ENCODE measurements at places on chromosomes 3 and 15.

- DNase-seq, result no peak
These were observed 15.8 kb downstream of the HDC start for GRCh38 chr15:50249704-50250103.

DNA sequence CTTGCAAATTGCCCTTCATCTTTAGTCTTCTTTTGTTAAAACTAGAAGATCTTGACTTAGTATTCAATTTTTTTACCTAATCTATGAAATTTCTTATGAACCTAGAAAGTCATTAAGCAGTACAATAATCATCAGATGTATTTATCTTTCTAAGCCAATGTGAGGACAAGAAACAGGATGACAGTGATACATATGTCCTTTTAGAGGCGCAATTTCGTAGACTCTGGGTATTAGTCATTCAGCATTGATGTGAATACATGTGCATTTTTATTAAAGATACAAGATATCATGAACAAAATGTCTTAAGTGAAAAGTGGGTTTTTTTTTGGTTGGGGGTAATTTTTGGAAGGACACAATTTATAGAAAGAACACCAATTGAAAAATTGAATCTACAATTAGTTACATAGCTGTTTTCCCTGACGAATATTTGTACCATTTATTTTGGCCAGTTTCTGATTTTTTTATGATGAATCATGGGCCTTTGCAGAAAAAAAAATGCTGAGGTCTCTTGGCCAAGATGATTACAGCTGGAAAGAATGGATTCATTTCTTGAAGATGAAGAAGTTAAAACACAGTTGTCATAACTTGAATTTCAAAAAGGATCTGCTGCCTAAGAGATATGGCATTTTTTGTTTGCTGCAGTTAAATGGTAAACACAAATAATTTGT, 48.9 kb upstream of the AGTR1 start:
- no peak for DNase-seq

- DNase-seq, result no peak
These were observed 39.5 kb downstream of the TNIK start for GRCh38 chr3:171420667-171421066.

- no peak for DNase-seq
These were observed 135.2 kb downstream of the ECT2 start for GRCh38 chr3:172885704-172886103.

GRCh38 chr3:69806735-69807438, 67.6 kb downstream of the MITF start:
- DNase-seq, result no peak

GRCh38 chr3:908839-909238, 184.0 kb upstream of the CNTN6 start:
- no peak for DNase-seq

- DNase-seq, result no peak
These were observed 63.3 kb downstream of the ZNF106 start for GRCh38 chr15:42427429-42428223.

- no peak for DNase-seq
These were observed 5.5 kb downstream of the CCPG1 start for GRCh38 chr15:55402707-55403106.

GRCh38 chr15:75655931-75656330, 8.2 kb downstream of the SNX33 start:
- no peak for DNase-seq

DNA sequence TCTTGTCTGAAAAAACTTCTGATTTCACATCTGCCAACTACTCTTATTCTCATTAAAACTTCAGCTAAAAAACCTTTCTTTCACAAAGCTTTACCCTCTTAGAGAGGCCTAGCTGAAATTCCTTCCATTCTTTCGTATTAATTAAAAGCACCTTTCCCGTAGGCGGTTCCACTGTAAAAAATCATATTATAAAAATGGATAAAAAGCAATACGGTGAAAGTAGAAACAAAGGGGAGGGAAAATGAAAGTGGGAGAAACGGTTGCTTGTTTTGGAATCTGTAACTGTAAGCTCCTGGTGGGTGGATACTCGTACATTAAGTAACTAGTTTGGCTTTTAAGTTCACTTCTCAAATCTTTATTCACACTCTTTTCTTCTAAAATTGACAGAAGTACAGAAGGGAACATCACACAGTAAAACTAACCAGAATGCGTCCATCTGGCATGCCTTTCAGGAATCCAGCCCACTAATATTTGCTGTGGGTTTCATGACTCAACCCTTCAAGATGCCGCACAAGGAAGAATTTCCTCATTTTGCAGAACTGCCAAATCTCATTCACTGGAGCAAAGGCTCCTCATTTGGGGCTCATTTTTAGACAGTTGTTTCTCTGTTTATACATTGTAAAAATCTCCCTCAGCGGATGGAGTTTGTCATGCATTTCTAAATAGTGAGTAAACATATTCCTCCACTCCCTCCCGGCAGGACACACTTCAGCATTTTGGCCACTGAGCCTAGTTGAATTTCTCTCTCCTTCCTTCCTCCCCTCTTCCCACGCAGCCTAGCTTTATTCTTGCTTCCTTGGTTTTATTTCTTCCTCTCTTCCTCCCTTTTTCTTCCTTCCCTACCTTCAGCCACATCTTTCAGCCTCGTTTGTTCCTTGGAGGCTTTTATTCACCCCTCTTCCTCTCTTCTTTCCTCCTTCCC, 419.5 kb upstream of the NAALADL2 start:
- no peak for DNase-seq

GRCh38 chr15:32722136-32722535, 4.3 kb downstream of the GREM1 start:
- no peak for DNase-seq

- DNase-seq, result no peak
These were observed 425.3 kb upstream of the MDFIC2 start for GRCh38 chr3:70737666-70738290.

DNA sequence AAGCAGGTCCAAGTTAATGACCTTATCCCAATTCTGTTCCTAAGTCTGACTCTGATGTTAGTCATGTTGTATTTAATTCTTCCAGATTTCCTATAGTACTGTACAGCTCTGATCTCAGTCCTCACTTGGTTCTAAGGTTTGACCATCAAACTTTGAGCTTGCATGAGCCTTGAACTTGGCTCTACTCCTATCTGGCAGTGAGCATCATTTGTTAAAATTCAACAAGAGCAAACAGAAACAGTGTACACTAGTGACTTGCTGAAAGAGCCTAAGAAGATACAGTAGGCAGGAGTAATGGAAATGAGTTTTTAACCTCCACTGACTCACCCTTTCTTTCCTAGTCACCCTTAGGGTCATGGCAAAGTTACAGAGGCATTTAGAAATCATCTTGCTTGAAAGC, 451.1 kb upstream of the TPRG1 start:
- DNase-seq, result no peak

- no peak for DNase-seq
These were observed 14.7 kb downstream of the GPD1L start for GRCh38 chr3:32121137-32121536.

GRCh38 chr15:31004220-31004733, 12.8 kb upstream of the MTMR10 start:
- no peak for DNase-seq

DNA sequence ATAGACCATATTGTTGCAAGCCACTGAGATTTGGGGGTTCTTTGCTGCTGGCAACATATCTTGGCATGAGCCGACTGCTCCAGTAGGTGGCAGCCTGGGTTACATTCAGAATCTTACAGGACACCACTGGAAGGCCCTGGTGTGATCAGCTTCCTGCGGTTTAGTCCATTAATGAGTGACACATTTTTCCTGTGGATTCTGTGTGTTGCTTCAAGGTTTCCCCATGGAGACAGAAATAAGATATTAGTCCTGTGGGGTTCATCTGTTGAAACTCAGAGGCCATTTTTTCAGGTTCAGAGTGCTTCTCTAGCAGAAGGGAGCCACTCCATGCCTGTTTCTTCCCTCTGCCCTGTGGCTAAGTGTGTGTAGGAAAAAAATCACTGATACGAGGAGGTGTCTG, 116.2 kb downstream of the MFSD1 start:
- no peak for DNase-seq

- DNase-seq, result no peak
These were observed 11.8 kb upstream of the SCN10A start for GRCh38 chr3:38827791-38828190.

DNA sequence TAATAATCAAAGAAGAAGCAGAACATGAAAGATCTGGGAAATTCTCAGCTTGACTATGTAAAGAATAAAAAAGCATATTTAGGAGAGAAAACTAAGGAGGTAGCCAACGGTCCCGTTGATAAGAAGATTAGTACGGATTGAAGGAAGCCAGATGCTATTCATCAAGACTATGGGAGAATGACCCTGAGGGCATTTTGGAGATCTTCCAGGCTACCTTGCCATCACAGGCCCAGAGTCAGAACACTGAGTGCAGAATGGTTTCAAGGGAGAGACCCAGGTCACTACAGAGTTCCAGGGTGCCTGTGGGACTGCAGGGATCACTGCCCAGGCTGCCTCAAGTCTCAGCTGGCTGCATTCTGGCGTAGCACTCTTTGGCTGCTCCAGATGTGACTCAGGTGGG, 752.9 kb upstream of the ARPP21 start:
- DNase-seq, result no peak

- no peak for DNase-seq
These were observed 39.7 kb upstream of the PYGO1 start for GRCh38 chr15:55627730-55628368.

DNA sequence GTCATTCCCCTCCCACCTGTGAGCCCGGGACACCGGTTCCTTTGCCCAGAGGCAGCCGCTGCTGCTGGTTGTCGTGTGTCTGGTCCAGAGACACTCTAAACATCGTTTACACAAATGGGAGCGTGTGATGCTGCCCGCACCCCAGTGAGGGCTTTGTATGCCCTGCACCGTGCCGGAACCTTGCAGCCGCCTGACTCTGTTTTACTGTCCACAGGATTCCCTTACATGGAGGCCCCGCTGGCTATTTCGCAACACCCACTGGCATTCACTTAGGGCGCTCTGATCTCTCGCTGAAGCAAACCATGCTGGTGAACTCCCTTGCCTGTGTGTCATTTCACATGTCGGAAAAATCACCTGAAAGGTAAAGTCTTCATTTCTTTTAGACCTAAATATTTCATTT, 100.8 kb upstream of the SLC6A6 start:
- DNase-seq, result no peak

- DNase-seq, result no peak
These were observed 399.3 kb upstream of the RGMA start for GRCh38 chr15:93488296-93488713.

DNA sequence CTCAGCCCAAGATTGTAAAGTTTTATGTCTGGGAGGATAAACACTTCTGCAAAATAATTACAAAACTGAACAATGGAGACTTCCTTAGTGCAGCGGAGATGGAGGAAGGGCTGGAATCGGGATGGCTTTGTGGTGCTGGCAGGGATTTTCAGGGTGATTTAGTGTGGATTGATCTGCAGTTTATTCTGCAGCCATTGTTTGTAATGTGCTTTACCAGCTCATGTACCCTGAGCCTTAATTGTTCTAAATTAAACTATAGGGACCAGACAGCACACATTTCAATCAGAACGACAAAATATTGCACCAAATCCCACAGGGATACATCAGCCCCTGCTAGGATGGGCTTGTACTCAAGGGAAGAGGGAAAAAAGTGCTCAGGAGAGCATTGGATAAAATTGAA, 103.2 kb upstream of the ONECUT1 start:
- no peak for DNase-seq

GRCh38 chr15:51126842-51127241, 32.1 kb upstream of the TNFAIP8L3 start:
- DNase-seq, result no peak

DNA sequence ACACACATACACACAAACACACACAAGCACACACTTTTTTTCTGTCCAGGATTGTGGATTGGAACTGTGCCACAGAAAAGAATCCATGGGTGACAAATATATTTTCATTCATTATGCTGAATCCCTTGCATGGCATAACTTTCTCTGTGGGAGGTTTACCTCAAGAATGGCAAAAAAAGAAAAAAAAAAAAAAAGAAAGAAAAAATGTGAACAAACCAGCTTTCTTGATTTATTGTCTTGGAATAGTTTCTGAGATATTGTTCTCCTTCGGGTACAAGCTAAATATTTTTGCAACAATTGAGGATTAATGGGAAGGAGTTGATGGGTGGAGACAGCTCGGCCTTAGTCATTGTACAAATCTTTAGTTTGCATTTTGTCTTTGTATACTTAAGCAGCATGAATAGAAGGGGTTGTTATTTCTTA, 153.1 kb downstream of the GMNC start:
- no peak for DNase-seq

DNA sequence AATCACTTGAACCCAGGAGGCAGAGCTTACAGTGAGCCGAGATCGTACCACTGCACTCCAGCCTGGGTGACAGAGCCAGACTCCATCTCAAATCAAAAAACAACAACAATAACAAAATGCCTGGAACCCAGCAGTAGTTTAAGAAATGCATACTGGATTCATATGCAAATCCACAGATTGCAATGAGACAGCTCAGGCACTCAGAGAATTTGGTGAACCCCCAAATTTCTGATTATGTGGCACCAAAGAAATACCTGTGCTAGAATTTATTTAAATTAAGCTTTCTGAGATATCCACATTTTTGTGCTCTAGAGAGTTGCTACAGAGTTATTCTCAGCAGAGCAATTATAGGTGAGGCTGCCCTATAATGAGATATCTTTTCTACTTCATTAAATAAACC, 29.7 kb downstream of the SPATA16 start:
- DNase-seq, result no peak

DNA sequence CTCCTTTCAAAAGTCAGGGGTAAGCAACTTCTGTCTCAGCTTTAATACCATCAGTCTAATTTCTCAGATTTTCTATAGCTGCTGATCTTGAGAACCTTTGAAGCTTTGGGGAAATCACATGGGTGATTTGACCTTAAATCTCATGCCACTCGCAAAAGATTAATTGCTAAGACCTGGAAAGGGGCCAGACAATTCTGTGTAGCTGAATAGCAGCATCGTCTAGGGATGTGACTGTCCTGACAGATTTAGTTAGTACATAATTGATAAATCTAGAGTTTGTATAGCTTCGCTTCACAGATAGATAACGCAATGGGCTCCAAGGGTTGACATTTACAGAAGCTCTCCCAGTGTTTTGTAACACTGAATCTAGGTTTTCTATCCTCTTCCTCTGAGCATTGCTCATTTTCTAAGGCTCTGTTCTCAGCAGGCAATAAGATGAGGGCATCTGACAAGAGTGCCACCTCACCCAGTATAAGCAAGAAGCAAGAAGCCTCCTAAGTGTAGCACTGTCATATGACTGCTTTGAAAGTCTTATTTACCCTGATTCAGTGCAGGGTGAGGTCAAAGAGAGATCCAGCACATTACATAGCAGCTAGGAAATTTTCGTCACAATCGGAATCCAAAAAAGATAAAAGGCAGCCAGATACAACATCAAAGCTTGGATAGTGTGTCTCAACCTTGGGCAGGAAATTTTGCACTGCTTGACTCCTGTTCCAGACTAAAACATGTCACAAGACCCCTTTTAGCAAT, 47.7 kb upstream of the DUT start:
- DNase-seq, result no peak

- no peak for DNase-seq
These were observed 72.0 kb upstream of the BLM start for GRCh38 chr15:90644952-90645725.
